ENCODE measurements at places on chromosomes 1 and 21.
A peak's percentile ranks its signal among the peaks of the same experiment; 100 is the strongest.

DNA sequence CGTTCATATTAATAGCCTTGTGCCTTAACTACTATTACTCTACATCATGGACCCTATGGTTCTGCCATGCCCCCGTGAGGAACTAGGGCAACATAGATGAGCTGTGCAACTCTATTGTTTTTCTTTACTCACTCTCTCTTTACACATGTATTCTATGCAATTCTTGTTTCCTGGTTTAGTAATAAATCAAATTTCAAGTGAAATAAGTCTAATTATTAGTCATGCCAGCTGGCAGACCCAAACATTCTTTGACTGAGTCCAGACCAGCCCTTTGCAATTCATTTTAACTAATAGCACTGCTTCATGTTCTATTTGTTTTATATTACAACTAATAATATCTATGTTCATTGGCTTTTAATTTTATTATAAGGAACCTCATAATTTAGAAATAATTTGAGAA, 789.3 kb upstream of the ADAMTS5 start:
- no peak for DNase-seq

- peak; percentile 69 for DNase-seq
These were observed 301 bp upstream of the NUDT17 start for GRCh38 chr1:145845144-145845513.

- DNase-seq: no peak
These were observed 216.2 kb downstream of the SEC16B start for GRCh38 chr1:177753655-177754054.

DNA sequence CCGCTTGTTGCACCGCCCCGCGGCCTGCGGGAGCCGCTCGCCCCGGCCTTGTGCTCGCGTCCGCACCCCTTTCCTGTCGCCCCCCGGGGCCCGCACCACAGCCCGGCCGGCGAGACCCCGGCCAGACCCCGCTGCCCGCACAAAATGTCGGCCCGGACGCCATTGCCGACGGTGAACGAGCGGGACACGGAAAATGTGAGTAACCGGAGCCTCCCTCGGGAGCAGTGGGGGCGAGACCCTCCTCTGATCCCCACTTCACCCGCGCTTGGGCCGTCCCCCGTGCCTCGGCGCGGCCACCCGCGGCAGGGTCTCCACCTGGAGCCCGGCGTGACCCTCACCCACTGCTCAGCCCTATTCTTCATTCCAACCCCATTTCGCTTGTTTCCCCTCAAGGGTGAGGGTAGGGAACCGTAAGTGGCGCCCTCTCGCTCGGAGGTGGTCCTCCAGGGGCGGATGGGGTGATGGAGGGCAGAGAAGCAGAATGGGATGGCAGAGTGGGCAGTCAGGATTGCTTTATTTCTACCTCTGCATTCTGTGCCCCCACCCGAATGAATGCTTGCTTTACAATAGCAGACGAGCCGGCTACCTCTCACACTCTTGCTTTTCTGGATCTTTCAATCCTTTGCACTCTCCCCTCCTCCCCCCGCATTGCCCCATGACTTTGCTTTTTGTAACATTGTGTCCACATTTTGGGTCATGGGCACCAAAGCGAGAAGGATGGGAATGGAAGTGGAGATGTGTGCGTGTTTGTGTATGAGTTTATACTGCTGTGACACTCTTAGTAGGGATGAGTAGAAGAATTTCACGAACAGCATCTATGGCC, 954 bp downstream of the MARK1 start:
- no peak for DNase-seq

DNA sequence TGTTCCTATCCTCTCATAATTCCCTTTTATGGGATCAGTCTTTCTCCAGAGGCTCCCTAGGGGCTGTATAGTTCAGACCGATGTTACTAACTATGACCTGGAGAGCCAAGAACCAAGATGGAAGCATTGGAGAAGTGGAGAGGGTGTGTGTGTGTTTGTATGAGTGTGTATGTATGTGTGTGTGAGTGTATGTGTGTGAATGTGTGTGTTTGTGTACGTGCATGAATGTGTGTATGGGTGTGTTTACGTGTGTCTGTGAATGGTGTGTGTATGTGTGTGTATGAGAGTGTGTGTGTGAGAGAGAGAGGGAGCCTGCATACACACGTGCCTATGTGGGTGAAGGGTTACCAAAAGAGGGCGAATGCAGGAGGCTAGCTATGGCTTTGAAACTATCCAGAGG, 4.9 kb downstream of the MYBPHL start:
- no peak for DNase-seq

- no peak for DNase-seq
These were observed 758 bp upstream of the ATAD3B start for GRCh38 chr1:1470626-1471388.

GRCh38 chr1:27966402-27967105, 6.8 kb downstream of the XKR8 start:
- no peak for DNase-seq
